ENCODE measurements at places on chromosomes 12 and 14.

DNA sequence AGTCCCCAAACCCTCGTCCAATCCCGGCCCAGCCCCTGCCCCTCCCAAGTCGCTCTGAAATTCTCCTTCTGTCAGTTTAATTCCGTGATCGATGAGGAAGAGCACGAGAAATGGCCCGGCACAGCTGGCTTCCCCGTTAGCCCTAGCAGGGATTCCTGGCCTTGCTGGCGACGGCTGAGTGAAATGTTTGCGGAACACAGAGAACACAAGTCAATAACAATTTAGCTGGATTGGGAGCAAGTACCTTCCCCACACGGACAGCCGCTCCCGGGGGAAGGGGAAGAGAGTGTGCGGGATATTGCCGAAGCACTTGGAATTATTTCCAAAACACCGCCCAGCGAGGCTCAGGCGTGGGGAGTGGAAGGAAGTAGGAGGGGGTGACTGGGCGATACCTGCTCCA is 134.6 kb downstream of the RBM19 start:
- DNase-seq = no peak

GRCh38 chr12:54439521-54440255 is 20.6 kb upstream of the ITGA5 start:
- no peak for DNase-seq

DNA sequence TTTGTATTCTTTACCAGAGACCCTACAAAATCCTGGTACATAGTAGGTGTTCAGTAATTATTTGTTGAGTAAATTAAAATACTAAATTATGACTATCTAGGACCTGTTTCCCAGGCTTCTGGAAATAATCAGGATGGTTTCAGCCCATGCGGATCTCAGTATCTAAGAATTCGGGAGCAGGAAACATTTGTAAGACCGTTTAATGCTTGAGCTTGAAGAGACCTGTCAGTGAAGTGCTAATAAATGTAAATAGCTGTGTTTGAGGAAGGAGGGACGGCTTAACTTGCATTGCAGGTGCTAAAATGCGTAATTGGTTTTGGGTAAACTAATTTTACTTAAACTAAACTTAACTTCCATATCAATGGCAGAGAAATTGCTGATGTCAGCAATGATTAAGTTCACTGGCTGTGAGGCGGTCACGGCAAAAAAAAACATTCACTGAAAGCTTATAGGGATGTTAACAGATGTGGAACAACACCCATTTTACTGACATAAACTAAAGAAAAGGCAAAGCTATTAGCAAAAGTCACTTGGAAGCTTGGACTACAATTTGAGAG is 28.6 kb upstream of the AEBP2 start:
- DNase-seq = no peak

DNA sequence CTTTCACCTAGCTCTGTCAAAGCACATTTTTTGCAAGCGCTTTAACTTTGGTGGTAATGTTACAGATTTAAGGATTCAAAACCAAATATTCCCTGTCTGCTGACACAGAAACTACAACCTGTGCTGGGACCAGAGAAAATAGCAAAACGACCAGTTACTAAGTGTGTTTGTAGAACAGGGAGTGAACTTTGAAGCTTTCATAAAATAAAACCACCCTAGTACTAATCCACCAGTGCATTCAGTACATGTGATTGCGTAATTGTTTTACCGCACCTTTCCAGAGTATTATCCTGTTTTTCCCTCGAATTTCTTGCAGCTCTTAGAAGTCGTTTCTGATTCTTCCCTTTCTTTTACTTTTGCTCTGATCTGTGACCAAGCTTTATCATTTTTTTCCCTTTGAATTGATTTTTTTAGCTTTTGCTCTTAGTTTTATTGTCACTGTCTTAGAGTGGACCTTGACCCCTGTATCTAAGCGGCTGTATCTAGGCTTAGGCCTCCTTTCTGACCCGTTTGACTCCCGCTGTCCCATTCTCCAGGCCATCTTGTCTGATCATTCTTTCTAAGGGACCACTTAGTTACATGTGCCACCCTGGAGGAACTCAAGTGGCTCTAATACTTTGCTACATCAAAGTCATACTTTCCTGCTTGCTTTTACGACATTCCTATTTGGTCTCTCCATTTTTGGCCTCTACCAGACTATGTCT is 429.4 kb downstream of the PCNX1 start:
- DNase-seq = no peak

- no peak for DNase-seq
These were observed 45.5 kb downstream of the NUAK1 start for GRCh38 chr12:106093246-106093645.
